ENCODE measurements at places on chromosomes 7 and 10.

DNA sequence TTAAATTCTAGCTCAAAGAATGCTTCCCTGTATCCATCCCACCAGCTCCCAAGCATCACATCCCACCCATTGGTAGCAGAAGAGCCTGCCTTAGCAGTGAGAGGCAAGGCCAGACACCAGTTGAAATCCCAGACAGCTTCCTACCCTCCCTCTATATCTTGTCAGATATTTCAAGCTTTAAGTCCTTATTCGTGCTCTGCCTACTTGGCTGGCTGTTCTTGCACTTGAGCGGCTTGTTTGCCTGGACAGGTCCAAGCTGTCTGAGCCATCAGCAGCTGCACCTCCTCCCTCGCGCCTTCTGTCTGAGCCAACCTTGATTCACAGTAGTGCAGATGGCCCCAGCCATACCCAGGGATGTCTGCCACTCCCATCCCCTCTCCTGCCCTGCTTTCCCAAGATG is 16.4 kb downstream of the LRRC4 start:
- DNase-seq, result no peak

DNA sequence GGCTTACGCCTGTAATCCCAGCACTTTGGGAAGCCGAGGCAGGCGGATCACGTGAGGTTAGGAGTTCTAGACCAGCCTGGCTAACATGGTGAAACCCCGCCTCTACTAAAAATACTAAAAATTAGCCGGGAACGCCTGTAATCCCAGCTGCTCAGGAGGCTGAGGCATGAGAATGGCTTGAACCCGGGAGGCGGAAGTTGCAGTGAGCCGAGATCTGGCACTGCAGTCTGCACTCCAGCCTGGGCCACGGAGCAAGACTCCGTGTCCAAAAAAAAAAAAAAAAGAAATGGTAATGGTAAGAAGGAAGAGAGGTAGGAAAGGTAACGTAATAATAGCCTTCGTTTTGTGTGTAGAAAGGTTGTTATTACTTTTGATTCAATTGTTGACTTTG is 1.2 kb downstream of the HSPA14 start:
- peak; percentile 33 for DNase-seq

GRCh38 chr7:80825499-80825898 is 93.4 kb downstream of the SEMA3C start:
- DNase-seq, result no peak

- no peak for DNase-seq
Measured at GRCh38 chr10:113304726-113305125, 248.1 kb upstream of the HABP2 start.

- DNase-seq, result no peak
Measured at GRCh38 chr7:31251441-31251840, 89.1 kb downstream of the NEUROD6 start.

GRCh38 chr7:121307021-121307574 is 21.7 kb upstream of the WNT16 start:
- DNase-seq, result no peak

DNA sequence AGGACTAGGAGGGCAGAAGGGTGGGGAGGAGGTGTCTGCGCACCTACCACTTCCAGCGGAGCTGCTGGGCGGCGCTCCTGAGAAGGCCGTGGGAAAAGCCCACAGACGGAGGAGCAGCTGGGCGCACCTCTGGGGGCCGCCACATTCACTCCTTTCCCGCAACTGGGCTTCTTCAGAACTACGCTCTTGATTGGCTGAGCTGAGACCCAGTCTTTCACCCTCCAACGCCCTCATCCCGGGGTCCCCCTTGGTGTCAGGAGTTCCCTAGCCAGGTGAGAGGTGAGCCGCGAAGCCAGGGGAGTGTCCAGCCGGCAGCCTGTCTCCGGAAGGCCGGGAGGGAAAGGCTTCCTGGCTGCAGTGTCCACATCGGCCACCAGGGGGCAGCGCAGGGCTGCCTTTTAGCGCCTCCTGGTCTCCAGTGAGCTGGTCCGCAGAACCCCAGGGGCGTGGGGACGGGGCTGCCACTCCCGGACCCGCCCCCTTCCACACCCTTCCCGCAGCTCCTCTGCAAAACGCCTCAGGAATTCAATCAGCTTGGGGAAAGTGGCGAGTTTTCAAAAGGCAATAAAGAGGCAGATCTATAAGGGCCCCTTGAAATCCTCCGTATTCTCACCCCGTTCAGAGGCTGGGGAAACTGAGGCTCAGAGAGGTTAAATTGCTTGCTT is 98.8 kb downstream of the CHST15 start:
- DNase-seq, result peak; percentile 84

DNA sequence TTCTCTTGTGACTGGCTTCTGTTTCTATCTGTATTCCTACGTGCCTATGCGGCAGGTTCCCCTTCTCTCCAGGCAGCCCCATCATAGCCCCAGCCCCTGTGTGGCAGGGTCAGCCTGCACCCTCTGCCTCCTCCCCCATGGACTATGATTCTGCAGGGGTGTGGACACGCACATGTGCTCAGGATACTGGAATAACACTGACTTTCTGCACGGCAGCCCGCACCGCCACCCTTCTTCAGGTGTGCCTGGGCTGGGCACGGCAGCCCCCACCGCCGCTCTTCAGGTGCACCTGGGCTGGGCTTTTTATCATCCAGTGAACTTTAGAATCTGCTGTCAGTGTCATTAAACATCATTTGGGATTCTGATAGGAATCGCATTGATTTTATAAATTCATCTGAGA is 202.6 kb upstream of the PPP2R2D start:
- no peak for DNase-seq
